NCI-H226 (cell line): ENCODE measurements at places on chromosomes 3 and 15.

- peak; percentile 91 for DNase-seq
Measured at GRCh38 chr3:133915685-133916658, 20.3 kb upstream of the RAB6B start.

- DNase-seq = peak; percentile 11
Measured at GRCh38 chr15:35740761-35741160, 194.8 kb upstream of the DPH6 start.

- peak; percentile 23 for DNase-seq
Measured at GRCh38 chr3:31008994-31009393, 114.5 kb upstream of the GADL1 start.

DNA sequence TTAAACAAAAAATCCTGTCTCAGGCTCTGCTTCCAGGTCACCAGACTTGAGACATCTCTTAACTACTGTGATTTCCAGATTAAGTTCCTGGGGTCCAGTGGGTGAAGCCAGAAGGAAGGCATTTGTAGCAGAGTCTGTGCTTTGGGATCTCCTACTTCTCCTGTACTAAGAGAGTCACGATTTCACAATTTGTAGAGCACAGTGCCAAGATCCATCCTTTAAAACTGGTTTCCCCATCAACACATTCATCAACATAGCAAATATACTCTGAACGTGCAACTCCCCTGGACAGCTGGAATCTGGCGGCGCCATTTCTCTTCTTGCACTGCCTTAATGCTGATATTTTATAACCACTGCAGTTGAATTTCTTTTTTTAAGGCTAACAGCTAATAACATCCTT lies 33.2 kb downstream of the CDCP1 start:
- peak; percentile 66 for DNase-seq

DNA sequence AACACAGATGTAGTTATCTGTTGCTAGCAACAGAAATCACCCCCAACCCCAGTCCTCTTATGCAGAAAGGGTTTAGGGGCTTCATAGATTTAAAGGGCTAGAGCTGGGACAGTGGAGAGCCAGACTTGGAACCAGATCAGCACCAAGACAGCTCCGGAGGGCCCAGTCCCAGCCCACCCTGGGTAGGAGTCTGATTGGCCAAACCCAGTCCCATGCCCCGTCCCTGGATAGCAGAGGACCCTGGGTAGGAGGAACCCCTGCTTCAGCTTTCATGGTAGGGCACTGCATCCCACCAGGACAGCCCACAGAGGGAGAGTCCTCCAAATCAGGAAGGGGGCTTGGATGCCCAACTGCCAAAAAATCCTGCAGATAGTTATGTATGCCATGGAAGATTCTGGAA lies 103.0 kb downstream of the CORO2B start:
- no peak for DNase-seq

DNA sequence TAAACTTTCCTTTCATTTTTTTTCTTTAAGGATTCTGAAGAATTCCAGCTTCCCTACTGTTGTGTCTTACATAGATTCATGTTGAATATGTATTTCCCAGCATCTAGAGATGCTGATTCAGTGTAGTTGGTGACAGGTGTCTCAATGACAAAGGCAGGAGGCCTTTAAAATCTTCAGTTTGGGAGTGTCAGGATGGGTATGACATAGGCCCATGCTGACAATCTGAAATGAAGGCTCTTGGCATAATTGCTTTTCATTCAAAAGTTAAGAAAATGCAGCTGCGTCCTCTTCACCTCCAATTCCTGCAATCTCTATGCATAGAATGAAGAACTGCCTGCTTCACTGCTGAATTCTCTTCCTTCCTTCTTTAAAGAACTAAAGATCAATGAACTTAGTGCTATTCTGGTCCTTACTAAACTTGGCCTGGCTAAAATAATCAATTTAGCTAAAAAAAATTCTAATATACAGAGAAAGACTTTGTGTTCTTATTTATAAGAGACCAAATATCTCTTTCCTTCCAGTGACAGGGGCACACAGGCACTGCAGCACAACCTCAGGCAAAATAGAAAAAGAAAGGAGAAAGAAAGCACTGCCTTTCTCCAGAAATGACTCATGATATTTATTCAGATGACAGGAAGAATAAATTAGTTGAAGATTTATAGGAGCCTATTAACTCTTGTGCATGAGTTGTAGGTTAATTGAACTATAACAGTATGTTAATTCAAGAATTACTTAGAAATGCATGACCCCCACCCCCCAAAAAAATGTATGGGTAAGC lies 152.6 kb upstream of the GBE1 start:
- no peak for DNase-seq

DNA sequence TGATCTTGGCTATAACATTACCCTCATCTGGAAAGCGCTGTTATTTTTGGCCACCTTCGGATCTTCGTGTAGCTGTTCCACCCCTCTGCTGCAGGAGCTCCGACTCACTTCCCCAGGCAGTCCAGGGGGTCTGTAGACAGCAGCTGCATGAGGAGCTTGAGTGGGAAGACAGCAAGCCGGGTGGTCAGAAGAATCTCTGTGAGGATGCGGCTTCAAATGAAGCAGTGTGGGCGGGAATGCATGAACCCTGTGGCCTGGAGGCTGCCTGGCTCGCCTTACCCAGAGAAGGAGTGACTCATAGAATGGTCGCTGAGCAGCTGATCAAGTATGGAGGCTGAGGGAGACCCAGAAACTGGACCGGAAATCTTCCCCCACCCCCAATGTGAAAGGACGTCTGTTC lies 45.2 kb upstream of the NR2F2 start:
- peak; percentile 45 for DNase-seq

DNA sequence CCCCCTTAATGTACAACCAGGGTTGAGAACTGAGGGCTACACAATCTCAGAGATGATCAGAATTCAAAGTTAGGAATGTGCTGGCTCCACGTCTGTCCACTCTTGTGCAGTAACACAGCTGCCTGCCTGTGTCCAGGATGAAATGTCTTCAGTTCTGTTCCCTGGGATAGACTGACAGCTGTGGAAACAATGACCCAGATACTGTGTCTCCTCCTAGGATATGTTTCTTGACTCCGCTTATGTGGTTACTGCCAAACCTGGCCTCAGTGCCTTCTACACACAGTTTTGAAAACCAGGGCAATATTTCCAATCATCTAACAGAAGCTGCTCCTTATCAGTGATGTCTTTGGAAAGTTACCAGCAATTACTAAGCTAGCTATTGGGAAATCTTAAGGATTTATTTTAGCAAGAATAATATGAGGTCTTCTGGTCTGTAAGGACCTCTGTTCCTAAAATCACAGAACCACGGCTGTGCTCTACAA lies 67.6 kb downstream of the NOX5 start:
- DNase-seq = no peak

- DNase-seq = no peak
Measured at GRCh38 chr3:14453876-14454638, 51.7 kb downstream of the SLC6A6 start.

GRCh38 chr3:106533093-106533787 lies 664.4 kb upstream of the CBLB start:
- DNase-seq = no peak

- DNase-seq = no peak
Measured at GRCh38 chr3:115418583-115418982, 204.7 kb upstream of the GAP43 start.

GRCh38 chr3:133474251-133474801 lies 74.5 kb downstream of the BFSP2 start:
- DNase-seq = no peak

GRCh38 chr3:142622405-142622804 lies 26.2 kb downstream of the PLS1 start:
- no peak for DNase-seq

- no peak for DNase-seq
Measured at GRCh38 chr3:71645140-71645539, 61.6 kb upstream of the FOXP1 start.
